COLO829 (cell line): ENCODE measurements at places on chromosomes 12 and 14.

DNA sequence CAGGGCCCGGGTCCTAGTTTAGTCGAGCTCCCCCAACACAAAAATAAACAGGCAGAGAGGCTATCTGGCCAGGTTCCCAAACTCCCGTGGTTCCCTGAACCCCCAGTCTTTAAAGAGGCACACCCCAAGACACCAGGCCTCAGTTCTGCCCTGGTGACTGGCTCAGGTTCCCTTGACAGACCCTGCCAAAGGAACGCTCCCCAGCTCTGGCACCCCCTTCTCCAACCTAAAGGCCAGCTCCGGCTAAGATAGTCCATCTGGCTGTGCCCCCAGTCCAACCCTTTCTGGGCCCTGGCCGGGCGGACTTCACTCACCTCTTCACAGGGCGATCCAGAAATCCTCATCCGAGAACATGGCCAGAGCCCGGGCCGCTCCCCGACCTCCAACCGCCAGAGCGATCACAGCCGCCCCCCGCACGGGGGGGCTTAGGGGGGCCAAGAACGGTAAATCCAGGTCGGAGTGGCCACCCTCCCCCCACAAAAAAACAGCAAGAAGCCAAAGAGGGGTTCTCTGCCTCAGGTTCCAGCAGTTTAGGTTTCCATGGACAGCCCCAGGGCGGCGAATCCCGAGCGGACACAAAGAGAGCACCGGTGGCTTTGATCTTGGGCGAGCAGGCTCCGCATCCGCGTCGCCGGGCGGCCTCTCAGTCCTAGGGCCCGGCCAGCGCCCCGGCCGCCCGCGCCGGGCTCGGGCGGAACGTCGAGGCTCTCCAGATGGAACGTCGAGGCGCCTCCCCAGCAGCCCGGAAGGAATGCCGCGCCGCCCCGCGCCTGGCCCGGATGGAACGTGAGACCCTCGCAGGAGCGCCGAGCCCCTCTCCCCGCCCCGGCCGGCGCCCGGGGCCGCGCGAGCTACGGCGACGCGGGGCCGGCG is 1.1 kb downstream of the KMT2D start:
- peak; percentile 54 for DNase-seq

GRCh38 chr14:91277546-91278382 is 33.3 kb upstream of the GPR68 start:
- no peak for DNase-seq

DNA sequence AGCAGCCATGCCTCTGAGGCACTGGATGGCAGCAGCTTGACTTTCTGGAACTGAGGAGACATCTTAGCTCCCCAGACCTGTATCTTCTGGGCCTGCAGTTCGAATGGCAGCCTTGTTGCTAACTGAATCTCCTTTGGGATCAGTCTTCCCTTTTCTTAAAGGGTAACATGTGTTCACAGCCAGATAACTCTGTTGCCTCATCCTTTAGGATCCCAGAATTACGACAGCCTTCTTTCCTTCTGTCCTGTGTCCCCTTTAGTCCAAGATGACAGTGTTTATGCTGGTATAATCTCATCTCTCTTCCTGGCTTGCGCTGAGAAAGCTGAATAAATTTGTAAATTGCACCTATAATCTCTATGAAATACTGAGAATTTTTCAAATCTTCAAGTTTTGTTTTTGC is 9.1 kb upstream of the ERC1 start:
- DNase-seq = no peak

DNA sequence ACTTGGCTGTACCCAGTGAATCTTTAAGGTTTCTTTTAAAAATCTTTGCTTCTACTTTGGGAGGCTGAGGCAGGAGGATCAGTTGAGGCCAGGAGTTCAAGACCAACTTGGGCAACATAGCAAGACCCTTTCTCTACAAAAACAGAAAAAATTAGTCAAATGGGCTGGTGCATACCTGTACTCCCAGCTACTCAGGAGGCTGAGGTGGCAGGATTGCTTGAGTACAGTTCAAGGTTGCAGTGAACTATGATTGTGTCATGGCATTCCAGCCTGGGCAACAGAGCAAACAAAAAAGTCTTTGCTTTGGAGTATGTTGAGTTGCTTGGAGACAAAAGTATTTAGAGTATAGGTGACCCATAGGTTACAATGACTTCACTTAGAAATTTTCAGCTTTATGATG is 6.2 kb upstream of the DDX55 start:
- no peak for DNase-seq

DNA sequence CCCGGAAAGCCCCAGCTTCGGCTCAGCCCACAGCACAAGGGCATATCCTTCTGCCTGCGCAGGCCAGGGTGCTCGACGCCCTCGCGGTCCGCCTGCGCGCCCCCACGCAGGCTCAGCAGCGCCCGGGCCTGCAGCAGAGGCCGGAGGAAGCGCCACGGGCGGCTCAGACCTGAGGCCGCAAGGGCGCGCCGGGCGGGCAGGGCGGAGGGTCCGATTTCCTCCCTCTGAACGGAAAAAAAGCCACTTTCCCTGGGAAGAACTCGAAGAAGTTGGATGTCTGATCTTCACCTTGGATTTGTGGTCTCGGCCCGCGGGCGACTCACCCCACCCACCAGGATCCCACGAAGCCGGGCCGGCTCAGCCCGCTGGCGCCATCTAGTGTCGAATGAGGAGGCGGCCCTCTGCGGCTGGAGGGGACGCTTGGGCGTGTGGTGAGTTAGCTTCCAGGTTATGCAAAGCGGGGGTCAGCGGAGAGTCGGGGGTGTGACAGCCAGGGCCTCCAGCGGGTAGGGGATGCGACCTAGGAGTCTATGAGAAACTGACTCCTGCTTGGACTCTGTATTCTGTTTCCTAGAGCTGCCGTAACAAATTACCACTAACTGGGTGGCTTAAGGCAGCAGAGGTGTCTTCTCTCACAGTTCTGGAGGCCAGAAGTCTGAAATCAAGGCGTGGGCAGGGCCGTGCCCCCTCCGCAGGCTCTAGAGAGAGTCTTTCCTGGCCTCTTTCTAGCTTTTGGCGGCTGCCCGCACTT is 40.0 kb upstream of the SRSF5 start:
- peak; percentile 70 for DNase-seq

- DNase-seq = peak; percentile 81
Observed at GRCh38 chr14:51954031-51954430, 35.3 kb upstream of the RTRAF start.

GRCh38 chr12:131105736-131106348 is 152.1 kb downstream of the ADGRD1 start:
- DNase-seq = no peak

DNA sequence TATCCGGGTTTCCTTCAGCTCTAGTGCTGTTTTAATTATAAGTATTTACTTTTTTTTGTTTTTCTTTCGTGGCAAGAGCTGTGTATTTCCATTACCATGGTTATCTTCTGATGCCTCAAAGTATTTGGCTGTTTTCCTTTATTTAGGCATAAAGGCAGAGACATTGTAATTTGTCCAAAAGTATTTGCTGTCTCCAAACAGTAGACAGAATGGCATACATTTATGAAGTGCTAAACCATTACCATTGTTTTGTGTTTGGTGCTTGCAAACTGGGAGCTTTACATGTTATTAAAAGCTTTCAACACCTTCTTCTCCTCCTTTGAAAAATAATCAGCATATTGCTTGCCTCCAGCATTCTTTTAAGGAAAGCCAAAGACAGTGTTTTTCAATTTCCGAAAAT is 46.3 kb downstream of the FLRT2 start:
- DNase-seq = no peak

DNA sequence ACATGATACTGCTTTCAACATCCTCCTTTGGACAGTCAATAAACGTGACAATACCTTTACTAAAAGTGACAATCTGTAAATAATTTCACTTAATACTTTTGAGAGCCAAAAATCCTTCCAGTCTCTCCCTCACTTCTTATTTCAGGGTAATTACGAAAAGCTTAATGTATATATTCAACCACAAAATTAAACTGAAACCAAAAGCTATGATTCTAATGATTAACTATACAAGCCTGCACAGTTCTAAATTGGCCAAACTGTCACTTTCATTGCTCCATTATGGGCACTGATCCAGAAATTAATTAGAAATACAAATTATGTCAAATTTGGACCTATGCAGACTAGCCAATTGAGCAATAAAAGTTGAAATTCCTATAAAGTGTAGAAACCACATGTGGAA is 696.5 kb upstream of the MIS18BP1 start:
- DNase-seq = no peak

DNA sequence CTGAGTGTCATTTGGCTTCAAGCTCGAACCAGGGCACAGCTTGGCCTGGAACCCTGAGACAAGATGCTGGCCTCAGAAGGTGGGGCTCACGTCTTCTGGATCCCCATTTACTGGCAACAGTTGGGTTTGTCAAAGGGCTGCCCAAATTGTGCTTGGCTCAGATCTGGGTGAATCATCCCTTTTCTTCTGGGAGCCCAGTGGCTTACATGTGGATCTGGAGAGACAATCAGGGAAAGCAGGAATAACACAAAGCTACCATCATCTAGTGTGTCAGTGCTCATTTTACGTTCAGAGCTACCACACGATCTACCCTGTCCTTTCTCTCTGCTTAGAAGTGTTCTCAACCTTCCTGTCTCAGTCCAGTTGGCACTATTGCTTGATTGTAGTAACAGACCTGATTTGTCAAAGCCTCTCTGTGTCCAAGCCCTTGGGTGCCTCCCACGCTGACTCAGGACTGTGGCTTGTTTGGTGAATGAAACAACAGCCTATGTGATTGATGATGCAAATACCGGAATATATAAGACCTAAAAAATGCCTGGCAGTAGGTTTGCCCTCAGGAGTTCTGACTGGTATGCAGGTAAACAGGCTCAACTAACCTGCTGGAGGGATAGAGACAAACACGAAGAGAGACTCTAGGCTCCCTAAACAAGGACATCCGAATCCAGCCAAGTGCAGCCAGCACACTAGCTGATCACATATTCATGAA is 974.3 kb downstream of the VRK1 start:
- DNase-seq = no peak

GRCh38 chr14:68884031-68885030 is 91.5 kb upstream of the ZFP36L1 start:
- no peak for DNase-seq

- no peak for DNase-seq
Observed at GRCh38 chr12:47349137-47350061, 269.6 kb upstream of the AMIGO2 start.

DNA sequence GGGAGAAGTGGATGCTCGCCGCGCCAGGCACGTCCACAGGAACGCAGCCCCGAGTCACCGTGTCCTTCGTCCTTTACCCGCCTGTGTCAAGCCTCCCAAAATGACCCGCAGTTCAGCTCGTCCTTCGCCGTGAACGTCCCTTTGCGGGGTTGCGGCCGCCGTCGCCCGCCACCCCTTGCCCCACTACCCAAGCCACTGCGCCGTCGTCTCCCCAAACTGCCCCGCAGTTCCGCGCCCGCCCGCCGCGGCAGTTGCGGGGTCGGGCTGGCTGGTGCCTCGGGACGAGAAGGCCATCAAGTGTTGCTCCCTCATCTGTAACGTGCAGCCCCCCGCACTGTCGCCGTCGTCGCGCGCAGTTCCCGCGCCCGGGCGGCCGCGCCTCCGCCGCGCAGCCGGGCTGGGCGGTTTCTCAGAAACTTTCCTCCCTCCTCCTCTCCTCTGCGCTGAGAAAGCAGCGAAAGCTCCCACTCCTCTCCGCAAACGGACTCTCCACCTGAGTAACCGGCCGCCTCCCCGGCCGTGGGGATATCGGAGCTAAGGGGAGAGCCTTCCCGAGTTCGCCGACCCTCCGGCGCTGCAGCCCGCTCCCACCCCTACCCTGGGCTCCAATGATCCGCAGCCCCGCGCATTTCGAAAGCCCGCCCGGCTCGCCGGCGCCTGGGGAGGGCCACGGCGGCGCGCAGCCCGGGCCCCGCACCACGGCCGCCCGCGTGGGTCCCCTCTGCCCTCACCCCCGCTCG is 6.7 kb downstream of the CDKN1B start:
- DNase-seq = no peak

GRCh38 chr12:131096681-131097181 is 143.0 kb downstream of the ADGRD1 start:
- no peak for DNase-seq

DNA sequence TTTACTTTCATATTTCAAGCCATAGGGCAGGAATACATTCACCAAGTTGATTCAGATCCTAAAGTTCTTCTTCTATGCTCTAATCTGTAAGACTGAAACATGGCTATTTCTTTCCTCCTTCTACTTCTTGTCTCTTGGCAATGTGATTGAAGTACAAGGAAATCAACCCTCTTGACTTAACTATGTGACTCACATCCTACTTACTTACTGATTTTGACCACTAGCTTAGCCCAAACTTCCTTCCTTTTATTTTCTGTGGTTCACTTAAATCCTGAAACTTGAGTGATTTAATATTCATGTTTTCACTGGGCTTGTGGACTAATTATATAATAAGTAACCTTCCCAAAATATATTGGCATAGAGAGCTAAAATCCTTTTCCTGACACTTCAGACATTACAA is 111.2 kb upstream of the NOVA1 start:
- DNase-seq = no peak

DNA sequence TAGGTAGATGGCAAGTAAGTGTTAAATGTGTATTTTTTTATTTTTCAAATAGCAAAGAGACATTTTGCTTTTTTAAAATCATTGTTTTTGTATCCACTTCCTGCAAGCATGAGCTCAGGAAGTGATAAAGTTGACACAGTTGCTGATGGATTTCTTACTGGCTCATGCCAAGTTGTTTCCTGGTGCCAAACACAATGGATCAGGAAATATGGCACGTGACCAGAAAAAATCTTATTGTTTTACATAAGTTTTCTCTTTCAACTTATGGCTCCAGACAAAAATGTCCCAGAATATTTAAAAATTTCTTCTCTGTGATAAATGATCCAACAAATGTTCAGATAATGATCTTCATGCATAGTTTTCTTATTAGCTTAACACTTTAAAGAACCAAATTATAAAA is 1279.1 kb upstream of the FLRT2 start:
- no peak for DNase-seq

DNA sequence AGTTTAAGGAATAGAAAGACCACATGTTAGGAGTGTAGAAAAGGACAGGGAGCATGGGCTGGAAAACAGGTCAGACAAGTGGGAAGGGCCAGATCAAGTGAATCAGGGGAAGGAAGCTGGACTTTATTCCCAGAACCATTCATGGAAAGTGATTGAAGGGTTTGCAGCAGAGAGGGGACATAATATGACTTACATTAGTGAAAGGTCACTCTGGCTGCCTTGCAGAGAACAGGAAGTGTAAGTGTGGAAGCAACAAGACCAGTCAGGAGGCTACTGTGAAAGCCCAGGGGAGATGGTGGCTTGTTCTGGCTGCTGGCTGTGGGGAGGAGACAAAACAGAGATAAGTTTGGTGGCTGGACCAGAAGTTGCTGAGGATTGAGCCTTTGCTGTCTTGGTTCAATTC is 69.1 kb downstream of the VCPKMT start:
- DNase-seq = no peak

- DNase-seq = no peak
Observed at GRCh38 chr14:60722357-60723115, 1.6 kb downstream of the SIX4 start.

- DNase-seq = no peak
Observed at GRCh38 chr12:14846042-14846587, 2.8 kb upstream of the ART4 start.

- no peak for DNase-seq
Observed at GRCh38 chr14:33685698-33686097, 265.2 kb downstream of the EGLN3 start.

DNA sequence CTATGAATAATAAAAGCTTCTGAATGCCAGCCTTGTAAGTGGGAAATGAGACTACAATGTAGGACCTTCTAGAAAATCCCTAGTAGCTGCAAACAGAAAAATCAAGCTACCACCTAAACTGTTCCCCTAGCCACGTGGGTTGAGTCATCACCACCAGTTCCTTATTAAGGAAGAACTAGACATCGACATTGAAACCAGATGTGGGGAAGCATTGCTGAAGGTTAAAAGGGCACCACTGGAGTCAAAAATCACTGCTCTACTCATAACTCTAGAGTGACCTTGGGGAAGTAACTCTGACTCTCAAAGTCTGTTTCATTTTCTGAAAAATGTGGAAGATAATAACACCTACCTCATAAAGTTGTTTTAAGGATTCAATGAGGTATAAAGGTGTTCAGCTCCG is 9.4 kb upstream of the CNIH1 start:
- no peak for DNase-seq
